ENCODE measurements at places on chromosomes 7 and 10.

GRCh38 chr7:12785473-12785872 lies 98.0 kb downstream of the ARL4A start:
- DNase-seq, result no peak

DNA sequence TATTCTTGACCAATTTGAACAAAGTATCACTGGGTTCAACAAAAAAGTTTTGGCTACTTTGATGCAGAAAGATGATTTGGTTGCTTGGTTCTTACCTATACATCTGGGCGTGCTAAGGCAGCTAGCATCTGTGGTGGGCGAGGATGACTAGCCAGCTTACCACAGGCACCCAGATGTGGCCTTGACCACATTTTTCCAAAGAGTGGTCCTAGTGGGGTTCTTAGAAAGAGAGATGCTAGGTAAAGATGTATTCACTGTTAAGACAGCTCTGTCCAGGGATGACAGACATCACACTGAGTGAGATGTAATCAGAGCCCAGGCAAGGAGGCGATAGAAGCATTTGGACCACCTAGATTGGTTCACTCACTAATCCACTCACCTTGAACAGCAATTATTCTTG lies 785 bp downstream of the DNTT start:
- DNase-seq, result no peak

DNA sequence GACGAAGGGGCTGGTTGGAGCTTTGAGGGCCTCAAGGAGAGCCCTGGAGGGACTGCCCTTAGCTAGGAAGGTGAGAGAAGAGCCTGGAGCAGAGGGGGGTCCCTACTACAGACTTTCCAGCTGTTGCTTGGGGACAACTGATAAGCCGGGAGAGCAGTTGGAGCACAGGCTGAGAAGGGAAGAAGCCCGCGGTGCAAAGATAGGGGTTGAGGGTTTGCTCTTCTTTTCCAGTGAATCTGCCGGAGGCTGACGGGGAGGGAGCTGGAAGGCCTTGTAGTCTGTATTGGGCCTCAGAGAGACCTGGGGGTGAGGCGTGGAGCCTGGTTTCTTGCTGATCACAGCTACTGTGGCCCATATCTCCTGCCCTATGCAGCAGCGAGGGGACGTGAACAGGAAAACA lies 23.7 kb downstream of the CYP26A1 start:
- no peak for DNase-seq

DNA sequence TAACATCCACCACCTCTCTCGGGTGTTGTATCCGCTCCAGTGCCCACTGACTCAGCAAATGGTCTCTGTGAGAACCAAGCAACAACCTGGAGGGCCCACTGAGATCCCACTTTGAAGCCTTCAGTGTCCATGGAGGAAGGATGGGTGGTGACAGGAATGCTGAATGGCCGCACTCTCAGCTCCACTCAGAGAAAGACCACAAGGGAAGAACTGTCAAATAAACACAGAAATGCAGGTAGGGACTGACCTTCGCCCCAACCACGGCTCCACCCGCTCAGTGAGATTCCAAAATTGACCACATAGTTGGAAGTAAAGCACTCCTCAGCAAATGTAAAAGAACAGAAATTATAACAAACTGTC lies 65.8 kb downstream of the VIPR2 start:
- DNase-seq, result no peak

GRCh38 chr10:1203704-1204103 lies 147.5 kb downstream of the WDR37 start:
- DNase-seq, result no peak

DNA sequence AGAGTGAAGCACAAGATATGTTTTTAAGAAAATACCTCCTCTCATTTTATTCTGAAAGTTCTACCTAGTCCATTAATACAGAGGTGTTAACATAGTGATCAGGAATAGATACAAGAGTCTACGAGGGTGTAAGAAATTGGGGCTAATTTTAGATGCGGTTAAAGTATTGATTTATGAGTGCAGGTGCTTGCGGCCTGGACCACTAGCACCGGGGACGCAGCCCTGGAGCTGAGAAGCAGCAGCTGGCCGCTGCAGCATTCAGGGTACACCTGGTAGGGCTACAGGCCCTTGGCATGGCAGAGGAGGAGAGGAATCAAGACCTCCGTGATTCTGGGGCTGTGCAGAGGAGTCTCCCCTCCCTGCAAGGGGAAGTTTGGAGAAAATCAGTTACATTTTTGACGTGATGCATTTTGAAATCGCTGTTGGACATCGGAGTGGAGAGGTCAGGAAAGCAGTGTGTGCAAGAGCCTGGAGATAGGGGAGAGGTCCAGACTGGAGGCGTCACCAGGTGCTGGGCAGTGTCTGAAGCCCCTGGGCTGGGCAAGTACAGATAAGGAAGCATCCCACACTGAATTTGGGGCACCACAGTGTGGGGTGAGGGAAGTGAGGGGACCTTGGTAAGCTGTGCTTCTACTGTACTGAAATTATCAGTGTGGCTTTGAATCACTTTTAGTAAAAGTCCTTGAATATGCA lies 112.3 kb downstream of the VWC2 start:
- no peak for DNase-seq

GRCh38 chr10:7260912-7261311 lies 149.9 kb downstream of the SFMBT2 start:
- no peak for DNase-seq

DNA sequence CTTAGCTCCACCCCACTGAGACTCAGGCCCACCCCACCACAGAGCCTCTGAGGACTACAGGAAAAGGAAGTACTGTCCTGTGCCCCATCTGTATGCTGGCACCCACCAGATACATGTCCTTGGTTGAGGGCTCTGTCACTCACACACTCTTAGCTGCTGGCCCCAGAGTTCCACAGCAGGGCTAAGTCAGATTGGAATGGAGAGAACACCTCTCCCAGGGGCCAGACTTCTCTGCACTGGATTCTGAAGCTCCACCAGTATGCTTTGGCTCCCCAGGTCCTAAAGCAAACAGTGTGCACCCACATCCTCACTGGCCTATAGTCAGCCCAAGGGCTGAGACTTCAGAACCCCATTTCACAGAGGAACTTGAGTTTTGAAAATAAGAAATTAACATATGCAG lies 103.2 kb upstream of the PPP2R2D start:
- DNase-seq, result no peak

DNA sequence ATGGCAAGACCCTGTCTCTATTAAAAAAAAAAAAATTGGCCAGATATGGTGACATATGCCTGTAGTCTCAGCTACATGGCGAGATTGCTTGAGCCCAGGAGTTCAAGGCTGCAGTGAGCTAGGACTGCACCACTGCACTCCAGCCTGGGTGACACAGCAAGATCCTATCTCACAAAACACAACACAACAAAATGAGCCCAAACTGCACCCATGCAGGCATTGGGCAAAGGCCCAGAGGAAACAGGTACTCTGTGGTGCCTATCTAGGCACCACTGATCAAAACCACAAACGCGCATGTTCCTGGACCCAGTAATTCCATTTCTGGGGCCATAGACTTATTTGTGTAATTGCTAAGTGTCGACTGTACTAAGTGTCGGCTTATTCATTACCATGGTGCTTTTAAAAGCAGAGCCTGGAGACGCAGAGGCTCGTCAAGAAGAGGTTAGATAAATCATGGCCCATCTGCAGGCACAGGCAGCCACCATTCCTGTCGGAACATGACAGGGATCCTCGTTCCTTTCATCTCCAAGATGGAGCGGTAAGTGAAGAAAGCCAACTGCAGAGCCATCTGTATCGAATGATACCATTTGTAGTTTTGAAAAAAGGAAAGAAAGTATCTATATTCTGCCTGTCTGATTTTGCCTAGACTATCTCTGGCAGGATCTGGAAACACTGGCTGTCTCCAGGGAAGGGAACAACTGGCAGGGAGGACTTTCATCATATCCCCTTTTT lies 160.4 kb upstream of the RHEB start:
- no peak for DNase-seq

DNA sequence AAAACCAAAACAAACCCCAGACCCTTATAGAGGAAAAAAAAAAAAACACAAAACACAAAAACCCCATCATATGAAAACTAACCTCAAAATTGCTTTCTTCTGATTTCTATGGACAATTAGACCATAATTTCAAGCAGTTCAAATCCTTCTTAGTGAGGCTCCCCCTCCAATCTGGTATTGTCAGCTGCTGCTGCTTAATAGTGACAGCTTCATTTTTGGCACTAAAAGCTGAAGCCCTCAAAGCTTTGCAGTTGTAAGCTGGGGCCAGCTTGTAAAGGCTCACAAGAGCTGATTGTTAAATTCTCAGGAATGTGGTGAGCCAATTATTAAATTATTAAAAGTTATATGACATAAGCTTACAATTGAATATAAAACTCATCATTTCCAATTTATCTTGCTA lies 21.9 kb downstream of the ATXN7L1 start:
- DNase-seq, result no peak

DNA sequence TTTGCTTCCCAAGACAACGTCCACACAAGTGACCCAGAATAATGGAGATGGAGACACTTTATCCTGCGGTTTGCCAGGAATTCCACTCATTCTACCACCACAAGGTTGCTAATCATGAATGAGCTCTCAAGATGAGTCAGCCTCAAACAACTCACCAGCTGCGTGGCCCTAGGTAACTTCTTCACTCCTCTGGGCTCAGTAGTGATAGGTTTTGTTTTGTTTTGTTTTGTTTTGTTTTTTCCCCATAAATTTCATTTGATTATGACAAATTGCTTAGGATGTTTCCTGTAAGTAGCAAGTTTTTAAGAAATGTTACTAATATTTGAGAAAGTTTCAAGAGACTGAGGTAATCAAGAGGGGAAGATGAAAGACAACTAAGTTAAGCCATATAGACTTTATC lies 286.8 kb downstream of the PARD3 start:
- DNase-seq, result no peak

GRCh38 chr7:113698556-113699220 lies 220.1 kb downstream of the PPP1R3A start:
- no peak for DNase-seq

DNA sequence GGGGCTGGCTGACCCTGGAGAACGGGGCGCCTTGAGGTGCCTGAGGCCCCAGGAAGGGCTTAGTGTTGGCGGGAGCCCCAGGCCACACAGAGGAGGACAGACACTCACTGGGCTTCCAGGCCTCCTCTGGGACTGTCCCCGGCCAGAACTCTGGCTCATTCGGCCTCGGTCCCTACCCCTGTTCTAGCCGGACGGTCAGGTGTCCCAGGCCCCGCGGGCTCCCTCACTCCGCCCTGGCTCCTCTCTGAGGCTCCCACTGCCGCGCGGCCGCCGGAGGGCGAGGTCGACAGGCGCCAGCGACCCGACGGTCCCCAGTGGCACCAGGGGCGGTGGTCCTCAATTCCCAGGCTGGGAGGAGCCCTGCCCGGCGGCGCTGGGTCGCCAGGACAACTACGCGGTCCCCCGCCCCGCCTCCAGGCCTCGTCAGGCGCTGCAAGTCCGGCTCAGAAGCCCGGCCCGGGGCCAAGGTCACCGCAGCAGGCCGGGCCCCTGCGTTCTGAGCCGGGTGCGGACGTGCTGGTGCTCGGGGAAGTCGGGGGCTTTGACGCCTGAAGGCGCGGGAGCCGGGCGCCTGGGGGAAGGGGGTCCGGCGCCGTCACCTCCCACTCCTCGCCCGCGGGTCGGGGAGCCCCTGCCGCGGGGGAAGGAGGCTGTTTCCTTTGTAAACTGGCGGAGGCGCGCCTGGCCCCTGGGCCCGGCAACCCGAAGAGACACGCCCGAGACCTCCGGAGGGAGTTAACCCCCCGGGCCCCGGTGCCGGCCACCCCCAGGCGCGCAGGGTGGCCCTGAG lies 1.1 kb upstream of the PWWP2B start:
- DNase-seq, result peak; percentile 21

GRCh38 chr10:89563861-89564478 lies 28.6 kb upstream of the SLC16A12 start:
- no peak for DNase-seq

DNA sequence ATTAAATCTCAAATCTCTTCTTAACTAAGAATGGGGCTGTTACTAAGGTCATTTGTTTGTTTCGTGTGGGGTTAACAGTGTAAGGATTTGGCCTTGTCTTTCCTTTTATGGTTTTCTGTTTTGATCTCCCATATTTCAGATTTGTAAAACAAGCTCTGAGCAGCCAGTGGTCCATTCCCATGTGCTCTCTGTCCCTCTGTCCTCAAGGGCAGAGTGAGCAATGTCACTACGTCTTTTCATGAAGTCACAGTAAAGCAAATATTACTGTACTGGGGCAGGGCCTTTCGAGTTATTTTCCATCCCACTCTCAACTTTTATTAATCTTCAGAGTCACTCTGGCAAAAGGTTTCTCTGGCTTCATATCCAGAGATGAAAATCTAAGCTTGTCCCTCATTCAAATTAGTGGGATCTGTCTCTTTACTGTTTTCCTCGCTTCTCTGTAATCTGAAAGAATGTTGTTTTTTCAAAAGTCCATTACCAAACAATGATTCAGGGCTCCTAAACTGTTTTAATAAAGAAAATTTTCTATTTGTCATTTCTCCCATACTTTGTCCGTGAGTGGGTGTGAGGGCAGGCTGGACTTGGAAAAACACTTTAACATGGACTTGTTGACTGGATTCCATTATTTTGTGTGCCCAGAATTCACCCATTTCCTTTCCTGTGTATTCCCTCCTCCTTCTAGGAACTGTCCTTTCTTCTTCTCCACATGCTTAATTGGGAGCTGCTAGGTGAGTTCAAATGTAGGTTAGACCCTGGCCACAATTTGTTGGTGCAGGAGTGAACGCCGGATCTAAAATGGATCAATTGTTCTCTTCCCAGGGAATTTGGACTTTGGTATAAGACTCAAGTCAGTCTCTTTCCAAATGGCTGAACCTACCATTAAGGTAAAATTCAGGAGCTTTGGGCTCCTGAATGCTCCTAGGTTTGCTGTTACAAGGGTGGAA lies 42.1 kb upstream of the NAMPT start:
- no peak for DNase-seq

GRCh38 chr10:42640610-42641229 lies 2.4 kb upstream of the ZNF33B start:
- DNase-seq, result no peak

DNA sequence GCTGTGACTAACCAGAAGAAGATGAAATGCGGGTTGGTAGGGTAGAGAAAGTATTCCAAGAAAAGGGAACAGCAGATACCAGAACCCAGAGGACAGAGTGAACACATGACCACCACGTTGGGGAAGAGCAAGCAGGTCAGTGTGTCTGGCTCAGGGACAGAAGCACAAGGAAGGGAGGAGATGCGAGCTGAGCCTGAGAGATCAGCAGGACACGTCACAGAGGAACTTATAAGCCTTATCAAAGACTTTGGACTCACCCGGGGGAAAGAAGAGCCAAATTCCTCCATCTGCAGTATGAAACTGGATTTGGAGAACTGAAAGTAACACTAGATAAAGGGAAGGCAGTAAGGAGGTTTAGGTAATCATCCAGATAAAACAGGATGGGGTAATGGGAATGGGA lies 232.1 kb upstream of the NPVF start:
- DNase-seq, result no peak
